ENCODE measurements at places on chromosomes 4 and X. TPM values are rescaled to one million over a fixed set of nuclear protein-coding genes. Genes with fewer than 3 reads are reported as not detected.

- DNase-seq: no peak
Observed at GRCh38 chrX:141903400-141904155, at the start of gene MAGEC1. TSS of gene MAGEC1 (plus strand) at chrX:141903894. CDS start at chrX:141905073, 1,179 bp downstream.

- no peak for DNase-seq
Observed at GRCh38 chrX:71216485-71216884, 6.5 kb upstream of the GJB1 start.

DNA sequence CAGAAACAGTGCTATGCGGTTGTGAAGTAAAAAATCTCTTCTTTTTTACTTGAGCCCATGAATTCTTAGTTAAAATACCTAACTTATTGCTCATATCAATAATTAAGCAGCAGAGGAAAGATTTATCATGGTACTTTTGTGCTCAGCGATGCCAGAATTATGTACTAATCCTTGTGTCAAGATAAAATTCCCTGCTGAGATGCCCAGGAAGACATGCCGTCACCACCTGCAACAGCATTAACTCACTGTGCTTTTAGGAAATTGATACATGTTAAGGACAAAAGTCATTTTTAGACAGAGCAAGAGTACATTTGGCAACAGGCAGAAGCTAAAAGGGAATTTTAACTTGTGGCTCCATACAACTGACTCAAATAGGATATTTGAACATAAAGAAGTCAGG, 138.9 kb downstream of the NPNT start:
- no peak for DNase-seq

Gene KLF3
- total RNA-seq: 18.9 TPM

GRCh38 chr4:186297013-186297645, 31.1 kb downstream of the F11 start:
- no peak for DNase-seq

Gene SLC16A2
- total RNA-seq: 8.2 TPM

GRCh38 chrX:69906447-69906846, 143.3 kb downstream of the AWAT2 start:
- DNase-seq: no peak

DNA sequence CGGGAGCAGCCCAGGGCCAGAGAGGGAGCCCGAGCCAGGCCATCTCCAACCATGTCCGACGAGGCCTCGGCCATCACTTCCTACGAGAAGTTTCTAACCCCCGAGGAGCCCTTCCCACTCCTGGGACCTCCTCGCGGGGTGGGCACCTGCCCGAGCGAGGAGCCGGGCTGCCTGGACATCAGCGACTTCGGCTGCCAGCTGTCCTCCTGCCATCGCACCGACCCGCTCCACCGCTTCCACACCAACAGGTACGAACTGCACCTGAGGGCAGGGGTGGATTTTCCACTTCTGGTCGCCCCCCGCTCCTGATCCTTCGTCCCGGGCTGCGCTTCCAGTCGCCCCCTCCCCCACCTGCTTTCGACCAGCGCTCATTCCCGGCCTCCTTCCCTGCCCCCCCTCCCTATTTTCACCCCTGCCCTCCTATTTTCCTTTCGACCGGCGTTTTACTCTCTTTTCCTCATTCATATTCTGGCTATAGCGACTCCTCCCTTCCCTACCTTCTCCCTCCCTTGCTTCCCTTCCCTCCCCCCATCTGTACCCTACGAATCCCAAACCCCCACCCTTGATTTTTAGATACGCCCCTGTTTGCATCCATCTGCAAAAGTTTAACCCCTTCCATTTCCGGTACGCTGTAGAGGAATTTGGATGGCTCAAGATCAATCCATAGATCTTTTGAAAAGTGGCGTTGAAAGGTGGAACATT, 633 bp downstream of the FAM199X start:
- peak; percentile 52 for DNase-seq

DNA sequence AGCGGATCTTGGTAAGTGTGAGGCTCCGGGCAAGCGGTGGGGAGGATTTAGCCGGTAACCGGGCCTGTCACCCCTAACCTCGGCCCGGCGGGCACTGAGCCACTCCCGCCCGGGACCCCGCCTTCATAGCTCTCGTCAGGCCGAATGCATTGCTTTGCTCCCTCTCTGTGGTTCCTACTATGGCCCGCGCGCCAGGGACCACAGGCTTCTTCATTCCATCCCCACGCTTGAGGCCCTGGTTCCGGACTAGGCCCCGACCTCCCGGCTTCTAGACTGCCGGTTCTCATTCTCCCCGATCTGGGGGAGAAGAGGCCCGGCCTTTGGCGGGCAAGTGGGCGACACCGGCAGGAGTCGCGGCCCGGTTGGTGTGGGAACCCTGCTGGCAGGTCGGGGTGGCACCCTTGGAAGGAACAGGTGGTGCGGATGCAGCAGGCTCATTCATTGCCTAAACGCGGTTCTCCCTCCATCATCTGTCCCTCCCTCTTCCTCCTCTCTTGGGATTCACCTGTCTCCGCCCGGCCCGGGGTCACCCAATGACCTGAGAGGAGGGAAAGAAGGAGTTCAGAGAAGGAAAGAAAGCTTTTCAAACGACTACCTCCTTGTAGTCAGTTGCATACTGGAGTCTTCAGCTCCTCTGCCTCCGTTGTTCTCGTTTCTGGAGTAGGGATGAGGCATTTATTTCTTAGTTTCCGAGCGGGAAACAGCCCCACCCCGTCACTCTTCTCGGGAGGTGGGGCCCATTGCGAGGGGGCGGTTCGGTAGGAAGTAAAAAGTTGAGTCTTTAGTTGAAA, at the start of gene NDUFC1:
NDUFC1 (minus strand) TSS at position 657 of the 791 bp plus-strand sequence. CDS start 6,679 bp downstream, outside the sequence.
- peak; percentile 69 for DNase-seq

Gene HPGDS
- total RNA-seq: 3.1 TPM

- no peak for DNase-seq
Observed at GRCh38 chr4:6453688-6453990, 18.8 kb downstream of the PPP2R2C start.

DNA sequence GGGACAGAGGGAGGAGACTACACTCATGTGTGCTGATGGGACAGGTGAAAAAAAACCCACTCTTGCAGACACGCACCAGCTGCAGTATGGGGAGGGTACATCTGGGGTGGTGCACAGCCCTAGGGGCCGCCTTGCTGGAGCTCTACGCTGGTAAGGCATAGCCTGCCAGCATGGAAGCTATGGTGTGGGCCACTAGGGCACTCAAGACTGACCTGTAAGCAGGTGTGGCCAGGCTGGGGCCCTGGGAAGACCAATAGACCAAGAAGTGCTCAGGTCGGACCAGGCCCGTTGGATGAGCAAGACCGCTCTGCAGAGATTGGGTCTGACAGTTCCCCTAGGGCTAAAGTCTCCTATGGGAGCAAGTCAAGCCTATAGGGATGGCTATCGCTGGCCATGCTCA, 314.8 kb downstream of the FAM47A start:
- no peak for DNase-seq

GRCh38 chr4:5399790-5400421, 308.5 kb downstream of the EVC2 start:
- no peak for DNase-seq

DNA sequence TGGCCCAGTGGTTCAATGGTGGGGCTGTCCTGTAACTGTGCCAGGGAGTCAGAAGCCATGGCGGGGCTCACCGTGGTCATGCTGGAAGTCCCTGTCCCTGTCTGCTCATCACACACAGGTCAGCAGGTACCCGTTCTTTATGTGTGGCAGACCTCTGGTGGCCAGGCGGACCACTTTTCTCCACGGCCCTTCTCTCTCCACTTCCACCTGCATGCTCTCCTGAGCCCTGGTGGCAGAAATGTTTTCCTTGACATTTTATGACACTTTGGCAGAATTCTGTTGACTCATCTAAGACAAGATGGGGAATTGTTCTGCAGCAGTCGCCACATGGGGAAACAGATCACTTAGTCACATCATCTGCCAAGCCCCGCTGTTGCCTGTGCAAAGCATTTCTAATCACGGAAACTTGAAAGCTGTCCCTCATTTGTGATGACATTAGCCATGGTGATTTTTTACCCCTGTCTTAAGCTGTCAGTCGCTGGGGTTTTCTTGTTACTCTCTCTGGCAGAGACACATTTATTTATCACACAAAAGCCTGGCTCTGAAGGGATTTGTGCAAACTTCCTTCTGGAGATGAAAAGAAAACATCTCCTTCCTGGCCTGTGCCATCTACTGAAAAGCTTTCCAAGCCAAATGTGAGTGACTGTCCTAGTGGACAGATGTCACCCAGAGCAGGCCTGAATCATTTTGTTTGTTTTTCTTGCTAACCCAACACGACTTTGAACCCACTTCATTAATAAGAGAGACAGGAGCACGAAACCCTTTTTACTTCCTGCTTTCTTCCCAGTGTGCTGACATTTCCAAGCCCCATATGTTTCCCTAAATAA, 38.8 kb upstream of the STIM2 start:
- DNase-seq: no peak

DNA sequence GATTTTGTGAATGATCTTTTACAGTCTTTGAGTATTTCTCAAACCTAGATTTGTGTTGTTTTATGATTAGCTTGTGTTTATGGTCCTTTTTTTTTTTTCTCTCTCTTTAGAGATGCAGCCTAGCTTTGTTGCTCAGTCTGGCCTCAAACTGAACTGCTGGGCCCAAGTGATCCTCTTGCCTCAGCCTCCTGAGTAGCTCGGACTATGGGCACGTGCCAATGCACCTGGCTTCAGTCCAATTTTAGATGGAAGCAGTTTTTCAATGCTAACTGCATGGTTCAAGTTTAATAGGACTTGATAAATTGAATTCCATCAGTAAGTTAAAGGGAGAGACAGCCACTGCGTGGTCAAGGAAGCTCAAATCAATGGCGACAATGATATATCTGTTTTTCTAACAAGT, 3.8 kb upstream of the FGG start:
- DNase-seq: no peak

Gene ZMAT1
- total RNA-seq: 4.2 TPM

- no peak for DNase-seq
Observed at GRCh38 chr4:20195071-20195885, 56.4 kb upstream of the SLIT2 start.

GRCh38 chrX:41558531-41558930, 111.4 kb downstream of the NYX start:
- no peak for DNase-seq

DNA sequence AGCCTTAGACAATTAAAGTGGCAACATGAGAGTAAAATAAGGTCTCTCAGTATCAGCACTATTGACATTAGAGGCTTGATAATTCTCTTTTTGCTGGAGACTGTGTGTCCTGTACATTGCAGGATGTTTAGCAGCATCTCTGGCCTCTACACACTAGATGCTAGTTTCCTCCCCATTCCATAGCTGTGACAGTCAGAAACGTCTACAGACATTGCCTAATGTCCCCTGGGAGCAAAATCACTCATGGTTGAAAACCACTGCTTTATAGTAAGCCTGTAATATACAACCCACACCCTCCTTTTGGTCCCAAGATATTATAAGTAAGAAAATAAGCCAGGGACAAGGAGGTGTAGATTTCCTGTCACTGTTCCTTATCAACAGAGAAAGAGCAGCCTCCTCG, 166.0 kb downstream of the FRMPD4 start:
- DNase-seq: no peak

DNA sequence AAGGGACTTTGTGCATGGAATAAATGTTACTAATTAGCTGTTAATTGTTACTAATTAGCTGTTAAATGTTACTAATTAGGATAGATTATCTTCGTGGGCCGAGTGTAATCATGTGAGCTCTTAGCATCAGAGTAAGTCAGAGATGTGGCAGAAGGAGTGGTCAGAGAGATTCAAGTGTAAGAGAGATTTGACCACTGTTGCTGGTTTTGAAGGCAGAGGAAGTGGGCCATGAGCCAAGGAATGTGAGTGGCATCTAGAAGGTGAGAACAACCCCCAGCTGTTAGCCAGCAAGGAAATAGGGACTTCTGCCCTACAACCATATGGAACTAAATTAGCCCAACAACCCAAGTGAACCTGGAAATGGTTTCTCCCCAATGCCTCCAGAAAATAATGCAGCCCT, 28.2 kb downstream of the ODAPH start:
- no peak for DNase-seq

GRCh38 chr4:112451831-112452230, 64.1 kb downstream of the NEUROG2 start:
- DNase-seq: no peak

GRCh38 chrX:35017284-35017683, 74.7 kb downstream of the FAM47B start:
- no peak for DNase-seq

DNA sequence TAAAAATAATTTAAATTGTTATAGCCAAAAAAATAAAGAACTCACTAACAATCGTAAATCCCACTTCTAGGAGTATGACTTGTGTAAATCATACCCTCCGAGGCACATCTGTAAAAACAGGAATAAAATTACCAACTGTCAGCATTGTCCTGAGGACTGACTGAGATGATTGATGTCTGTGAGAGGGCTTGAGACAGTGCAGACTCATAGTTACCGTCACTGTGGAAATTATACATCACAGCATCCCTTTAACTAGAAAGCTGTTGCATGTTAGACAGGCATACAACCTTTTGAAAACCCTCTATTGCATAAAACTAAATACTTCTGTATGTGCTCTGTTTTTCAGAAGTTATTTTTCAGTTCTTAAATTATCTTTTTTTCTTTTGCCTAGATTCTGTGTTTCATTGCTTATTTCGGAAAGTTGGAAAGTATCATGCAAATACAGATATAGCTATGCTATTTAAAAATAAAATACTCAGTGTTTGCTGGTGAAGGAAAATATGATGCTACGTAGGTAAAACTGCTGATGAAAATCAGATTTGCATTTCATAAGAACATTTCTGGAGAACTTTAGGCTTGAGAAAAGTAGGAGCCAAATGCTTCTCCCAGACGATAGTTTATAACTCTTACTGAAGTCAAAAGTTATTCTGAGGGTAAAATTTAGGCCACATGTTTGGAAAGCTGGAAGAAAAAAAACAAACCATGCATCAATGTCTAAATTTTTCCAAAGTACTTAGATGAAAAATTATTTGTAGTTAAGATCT, 13.6 kb upstream of the RBPJ start:
- DNase-seq: no peak

DNA sequence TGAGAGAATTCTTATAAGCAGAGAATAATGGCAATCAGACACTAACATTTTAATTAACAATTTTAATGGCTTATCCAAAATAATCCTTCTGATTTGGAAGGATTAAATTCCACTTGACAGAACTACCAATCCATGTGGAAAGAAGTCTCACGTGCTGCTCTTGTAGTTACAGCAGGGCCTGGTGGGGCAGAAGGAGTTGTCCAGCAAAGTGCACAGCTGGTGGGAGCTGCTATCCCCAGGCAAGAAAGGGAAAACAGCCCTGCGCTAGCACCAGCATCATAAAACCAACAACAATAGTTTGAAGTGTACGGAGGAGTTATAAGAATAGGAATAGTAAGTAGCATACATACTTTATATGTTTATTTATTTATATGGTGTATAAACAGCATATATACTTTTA, 127.4 kb upstream of the TRIM2 start:
- DNase-seq: no peak

GRCh38 chr4:81466841-81467671, 4.7 kb downstream of the RASGEF1B start:
- no peak for DNase-seq

Gene TEX13B
- not detected for total RNA-seq

DNA sequence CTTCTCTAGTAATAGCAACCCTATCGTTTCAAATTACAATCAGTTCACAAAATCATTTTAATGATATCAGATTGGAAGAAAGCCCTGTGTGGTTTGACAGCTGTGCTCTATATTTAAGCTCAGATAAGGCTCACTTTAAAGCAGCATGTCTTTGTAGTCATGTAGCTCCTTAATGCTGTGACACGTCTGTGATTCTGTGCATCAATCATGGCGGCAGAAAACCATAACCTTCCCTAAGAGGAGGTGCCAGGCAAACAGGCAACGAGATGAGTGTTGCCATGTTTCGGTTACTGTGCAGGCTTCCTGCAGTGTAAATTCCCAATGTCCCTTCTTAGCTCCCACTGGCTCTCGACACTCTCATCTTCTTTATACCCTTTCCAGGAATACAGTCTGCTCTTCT, 212.7 kb downstream of the GRID2 start:
- DNase-seq: no peak

- DNase-seq: no peak
Observed at GRCh38 chr4:75821966-75822365, 80.3 kb downstream of the PPEF2 start.
